GM12878 (cell line): ENCODE measurements at places on chromosomes 13 and 19.

- peak; percentile 71 for DNase-seq
Measured at GRCh38 chr13:23460309-23460708, 26.8 kb upstream of the SACS start.

DNA sequence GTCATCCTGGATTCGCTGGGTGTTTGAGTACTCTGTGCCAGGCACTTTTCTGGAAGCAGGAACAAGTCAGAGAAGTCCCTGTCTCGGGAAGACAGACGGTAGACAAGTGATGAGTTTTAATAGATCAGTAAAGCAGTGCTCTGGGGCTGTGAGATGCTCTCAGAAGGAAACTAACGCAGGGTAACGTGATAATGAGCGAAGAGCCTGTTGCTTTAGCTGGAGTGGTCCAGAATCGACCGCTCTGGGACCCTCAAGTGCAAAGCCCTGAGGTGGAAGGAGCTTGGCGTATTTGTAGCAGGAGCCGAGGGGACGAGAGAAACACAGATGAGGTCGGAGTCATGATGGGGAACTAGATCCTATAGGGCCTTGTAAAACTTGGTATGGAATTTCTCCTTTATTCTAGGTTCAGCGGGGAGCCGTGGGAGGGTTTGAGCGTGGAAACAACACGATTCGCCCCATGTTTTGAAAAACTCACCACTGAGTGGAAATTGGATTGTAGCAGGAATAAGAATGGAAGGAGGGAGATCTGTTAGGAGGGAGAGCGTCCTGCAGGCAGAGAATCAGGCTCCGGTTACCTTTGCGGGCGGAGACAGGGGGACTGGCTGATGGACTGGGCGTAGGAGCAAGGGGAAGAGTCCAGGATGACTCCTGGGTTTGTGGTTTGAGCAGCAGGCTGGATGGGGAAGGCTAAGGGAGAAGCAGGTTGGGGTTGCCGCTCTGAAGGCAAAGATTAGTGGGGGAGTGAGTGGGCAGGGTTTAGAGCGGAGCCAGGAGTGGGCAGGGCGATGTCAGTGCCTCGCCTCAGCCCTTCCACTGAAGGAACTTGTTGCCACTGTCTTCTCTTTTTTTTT, 763 bp downstream of the POLD1 start:
- DNase-seq, result no peak

DNA sequence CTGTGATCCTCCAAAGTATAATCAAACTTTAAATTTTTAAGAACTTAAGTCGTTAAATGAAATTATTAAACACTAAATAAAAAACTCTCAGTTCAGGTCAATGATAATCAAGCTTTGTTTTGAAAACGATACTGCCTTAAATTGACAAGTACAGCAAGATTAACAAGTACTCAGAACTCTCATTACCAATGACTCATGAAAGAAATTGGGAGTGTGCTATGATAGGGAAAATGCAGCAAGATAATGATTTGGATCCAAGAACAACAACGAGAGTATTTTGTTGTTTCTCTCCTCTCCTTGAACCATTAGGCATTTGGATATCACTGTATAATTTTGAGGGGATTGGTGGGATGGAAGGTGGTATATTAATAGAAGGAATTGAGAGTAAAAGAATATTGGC, 10.2 kb downstream of the N4BP2L2 start:
- DNase-seq, result no peak

GRCh38 chr13:46964789-46965527, 68.1 kb upstream of the HTR2A start:
- no peak for DNase-seq

GRCh38 chr19:41863209-41863931, 3.3 kb downstream of the RPS19 start:
- no peak for DNase-seq

- peak; percentile 31 for DNase-seq
Measured at GRCh38 chr19:12867120-12868099, 13.8 kb downstream of the DNASE2 start.

GRCh38 chr13:79492313-79492798, 11.4 kb downstream of the NDFIP2 start:
- no peak for DNase-seq

DNA sequence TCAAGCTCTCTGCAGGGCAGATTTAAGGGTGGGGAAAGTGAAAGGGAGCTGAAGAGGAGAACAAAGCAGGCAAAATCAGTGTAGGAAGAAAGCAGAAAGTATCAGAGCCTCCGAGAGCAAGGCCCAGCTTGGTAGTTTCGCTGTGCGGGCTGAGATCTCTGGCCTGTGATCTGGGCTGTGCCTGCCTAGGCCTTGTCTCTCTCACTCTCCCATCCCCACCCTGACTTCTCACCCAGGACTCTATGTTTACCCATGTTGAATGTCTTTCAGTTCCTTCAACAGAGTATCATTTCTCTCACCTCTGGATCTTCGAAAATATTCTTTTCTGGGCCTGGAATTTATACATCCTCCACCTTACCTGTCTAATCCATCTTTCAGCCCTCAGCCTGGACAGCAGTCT, 391.3 kb downstream of the FOXO1 start:
- no peak for DNase-seq

DNA sequence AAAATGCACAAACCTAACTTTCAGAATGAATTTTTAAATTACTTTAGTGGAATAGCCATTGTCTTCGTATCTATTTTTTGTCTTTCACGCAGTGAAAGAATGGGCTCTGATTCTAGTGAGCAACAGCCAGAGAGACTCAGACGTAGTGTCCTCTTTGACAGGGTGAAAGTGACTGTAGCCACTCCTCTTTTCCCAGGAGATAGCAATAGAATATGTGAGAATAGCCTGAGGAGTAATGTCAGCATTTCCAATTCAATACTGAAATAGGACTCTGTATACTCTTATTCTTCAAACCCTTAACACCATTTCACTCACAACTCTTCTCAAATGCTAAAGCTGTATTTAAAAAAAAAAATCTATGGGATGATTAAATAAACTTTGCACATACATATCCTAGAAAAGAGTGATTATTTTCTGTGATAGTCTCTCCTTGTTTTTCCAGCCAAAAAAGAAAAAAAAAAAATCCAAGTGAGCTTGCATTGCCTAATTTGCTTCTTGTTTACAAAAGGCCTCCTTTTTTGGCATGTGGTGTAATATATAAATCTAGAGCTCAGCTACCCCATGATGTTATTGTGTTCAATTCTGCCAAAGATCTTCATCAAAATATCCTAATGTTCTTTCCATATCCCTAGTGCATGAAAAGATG, 626.1 kb upstream of the SLITRK6 start:
- no peak for DNase-seq

DNA sequence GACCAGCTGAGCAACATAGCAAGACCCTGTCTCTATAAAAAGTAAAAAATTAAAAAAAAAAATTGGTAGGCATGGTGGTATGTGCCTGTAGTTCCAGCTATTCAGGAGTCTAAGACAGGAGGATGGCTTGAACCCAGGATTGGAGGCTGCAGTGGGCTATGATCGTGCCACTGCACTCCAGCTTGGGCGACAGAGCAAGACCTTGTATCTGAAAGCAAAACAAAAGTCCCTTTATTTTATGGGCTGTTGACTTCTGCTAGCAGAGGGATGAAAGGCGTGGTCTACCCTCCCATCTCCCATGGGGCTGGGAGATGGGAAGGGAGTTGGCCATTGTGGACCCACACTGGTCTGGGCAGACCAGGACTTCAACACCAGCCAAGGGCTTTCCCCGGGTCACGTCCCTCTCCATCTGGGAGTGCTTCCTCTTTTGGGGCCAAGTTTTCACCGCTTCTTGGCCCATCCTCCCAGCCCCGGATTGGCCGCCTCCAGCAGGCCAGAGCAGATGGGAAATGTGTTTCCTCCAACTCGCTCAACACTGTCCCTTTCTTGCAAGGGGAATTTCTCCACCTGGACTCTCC, 2.2 kb upstream of the TNFSF9 start:
- no peak for DNase-seq

- DNase-seq, result no peak
Measured at GRCh38 chr19:33866696-33867095, 70.0 kb downstream of the KCTD15 start.

- no peak for DNase-seq
Measured at GRCh38 chr19:10037367-10037766, 24.1 kb downstream of the RDH8 start.

- DNase-seq, result no peak
Measured at GRCh38 chr19:17394891-17395415, 957 bp upstream of the CCDC194 start.

DNA sequence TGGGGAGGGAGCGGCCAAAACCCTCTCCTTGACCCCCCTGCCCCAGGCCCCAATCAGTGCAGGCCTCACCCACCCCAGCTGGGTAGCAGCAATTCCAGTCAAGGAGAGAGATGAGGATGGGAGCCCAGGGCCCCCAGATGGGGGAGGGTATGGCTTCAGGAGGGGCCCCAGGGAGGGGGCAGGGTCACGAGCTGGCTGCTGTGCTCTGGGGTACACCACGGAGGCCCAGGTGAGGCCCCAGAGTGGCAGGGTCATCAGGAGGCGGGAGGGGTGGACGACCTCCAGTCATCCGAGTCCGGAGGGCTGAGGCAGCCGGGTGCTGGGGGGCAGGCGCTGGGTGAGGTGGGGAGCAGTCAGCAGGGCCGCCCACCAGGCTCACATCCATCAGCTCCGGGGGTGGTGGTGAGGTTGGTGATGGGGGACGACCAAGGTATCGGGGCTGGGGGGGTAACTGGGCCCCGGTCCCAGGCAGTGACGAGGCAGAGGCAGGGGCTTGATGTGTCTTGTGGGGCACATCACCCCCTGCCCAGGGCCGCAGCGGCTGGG, 8.4 kb downstream of the DYRK1B start:
- DNase-seq, result no peak

GRCh38 chr13:78102121-78102677, 183.6 kb upstream of the EDNRB start:
- DNase-seq, result peak; percentile 5

DNA sequence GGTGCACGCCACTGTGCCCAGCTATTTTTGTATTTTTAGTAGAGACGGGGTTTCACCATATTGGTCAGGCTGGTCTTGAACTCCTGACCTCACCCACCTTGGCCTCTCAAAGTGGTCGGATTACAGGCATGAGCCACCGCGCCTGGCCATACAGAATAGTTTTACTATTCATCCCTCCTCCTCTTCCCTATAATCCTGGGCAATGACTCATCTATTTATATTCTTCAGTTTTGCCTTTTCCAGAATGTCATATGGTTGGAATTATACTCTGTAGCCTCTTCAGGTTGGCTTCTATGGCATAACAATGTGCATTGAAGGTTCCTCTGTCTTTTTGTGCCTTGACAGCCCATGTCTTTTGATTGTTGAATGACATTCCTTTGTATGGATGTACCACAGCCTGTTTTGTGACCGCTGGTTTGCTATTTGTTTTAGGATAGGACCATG, 22.2 kb upstream of the LRP3 start:
- no peak for DNase-seq

GRCh38 chr13:31172535-31172934, 10.8 kb upstream of the HSPH1 start:
- no peak for DNase-seq

DNA sequence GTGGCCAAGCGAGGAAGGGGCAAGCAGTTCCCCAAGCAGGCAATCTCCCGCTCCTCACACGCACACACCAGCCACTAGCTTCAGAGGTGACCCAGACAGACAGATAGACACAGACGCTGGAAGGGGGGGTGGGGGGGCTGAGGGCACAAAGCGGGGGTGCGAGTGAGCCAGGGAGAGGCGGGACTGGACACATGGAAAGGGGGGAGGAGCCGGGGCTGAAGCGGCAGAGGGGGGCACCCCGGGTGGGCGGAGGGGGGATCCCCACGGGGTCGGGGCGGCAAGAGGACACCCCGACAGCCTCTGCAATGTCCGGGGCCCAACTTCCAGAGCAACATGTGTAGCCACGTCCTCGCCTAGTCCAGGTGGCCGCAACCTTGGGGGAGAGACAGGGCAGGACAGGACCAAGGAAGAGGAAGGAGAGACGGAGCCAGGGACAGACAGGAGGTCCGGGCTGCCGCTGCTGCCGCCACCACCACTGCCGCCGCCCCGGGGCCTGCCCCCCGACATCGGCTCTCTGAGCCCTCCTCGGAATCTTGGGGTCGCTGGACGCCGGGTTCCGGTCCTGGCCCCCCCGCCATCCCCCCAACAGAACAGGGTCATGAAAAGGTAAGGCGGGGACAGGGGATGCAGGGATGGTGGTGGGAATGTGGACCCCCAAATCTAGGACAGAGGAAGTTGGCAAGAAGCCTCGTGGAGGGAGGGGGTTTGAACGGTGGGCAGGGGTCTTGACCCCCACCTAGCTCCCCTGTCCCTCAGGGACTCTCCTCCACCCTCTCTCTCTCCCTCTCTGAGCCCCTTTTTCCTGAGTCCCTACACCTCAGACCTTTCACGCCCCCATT, 1.1 kb downstream of the GRIN2D start:
- no peak for DNase-seq

- no peak for DNase-seq
Measured at GRCh38 chr13:28545583-28546333, 50.8 kb upstream of the FLT1 start.

DNA sequence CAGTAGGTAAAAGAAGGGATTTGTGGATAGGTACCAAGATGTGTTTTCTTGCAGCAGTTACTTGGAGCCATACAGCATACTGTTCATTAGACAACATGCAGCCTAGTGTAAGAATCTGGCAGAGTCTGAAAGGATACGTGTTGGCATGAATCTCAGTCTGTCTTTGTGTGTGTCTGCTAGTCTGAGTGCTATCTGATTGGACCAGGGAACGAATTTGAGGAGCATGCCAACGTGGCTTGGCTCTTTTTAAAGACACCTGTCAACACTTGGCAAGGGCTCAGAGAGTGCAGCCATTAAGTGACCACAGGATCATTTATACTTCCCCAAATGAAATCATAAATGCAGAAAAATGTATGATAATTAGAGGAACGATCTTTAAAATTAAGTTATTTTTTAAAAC, 27.6 kb upstream of the ATXN8OS start:
- no peak for DNase-seq

- no peak for DNase-seq
Measured at GRCh38 chr13:80180740-80181355, 160.1 kb downstream of the SPRY2 start.

DNA sequence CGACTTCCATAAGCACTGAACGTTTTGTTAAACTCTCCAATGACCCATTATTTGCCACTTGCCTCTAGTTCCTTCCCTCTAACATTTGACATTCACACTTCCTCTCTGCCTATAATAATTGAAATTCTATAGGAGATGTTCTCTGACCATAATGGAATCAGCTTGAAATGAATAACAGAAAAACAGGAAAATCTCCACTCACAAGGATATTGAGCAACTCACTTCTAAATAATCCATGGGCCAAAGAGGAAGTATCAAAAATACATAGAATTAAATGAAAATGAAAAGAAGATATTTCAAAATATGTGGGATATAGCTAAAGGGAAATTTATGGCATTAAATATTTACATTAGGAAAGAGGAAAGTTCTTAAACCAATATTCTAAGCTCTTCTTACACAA, 3.4 kb upstream of the FCGBP start:
- DNase-seq, result no peak

DNA sequence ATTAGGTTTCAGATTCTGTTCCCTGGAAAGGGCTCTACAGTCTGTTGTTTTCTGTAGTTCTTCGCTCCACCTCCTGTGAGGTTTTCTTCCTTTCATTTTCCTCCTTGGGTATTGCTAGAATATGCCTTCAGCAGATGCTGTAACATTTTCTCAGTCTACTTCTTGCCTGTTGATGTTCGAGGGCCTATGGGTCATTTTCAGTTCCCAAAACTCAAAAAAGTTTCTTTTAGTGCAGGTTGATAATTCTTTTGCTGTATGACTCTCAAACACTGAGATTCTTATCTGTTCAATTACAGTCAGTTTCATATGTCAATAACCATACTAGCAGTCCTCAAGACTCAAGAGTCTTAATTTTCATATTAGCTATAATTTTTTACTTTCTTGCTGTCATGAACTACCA, 268.3 kb downstream of the RFC3 start:
- peak; percentile 31 for DNase-seq

- peak; percentile 69 for DNase-seq
Measured at GRCh38 chr19:29672933-29673336, 7.7 kb downstream of the PLEKHF1 start.

- no peak for DNase-seq
Measured at GRCh38 chr13:94020833-94021232, 458.6 kb downstream of the DCT start.
